IMR-90 (cell line): ENCODE measurements at places on chromosomes 3 and 15. TPM values are rescaled to one million over a fixed set of nuclear protein-coding genes. Genes with fewer than 3 reads are reported as not detected.
A peak's percentile ranks its signal among the peaks of the same experiment; 100 is the strongest.

GRCh38 chr15:63178034-63178433, 11.4 kb upstream of the RAB8B start:
- DNase-seq: no peak
- no peak overlapping the region for H3K4me3 ChIP-seq
- no peaks in the 10 kb centered on the region for H3K36me3 ChIP-seq
- no peak overlapping the region for H3K27ac ChIP-seq
- no peaks in the 10 kb centered on the region for H3K27me3 ChIP-seq
- peaks cover 4% of the 10 kb centered on the region for H3K4me1 ChIP-seq

- no peaks in the 10 kb centered on the region for H3K27me3 ChIP-seq
- H3K36me3 ChIP-seq: no peaks in the 10 kb centered on the region
- H3K27ac ChIP-seq: no peak overlapping the region
- no peak for DNase-seq
- H3K4me1 ChIP-seq: peaks cover 2% of the 10 kb centered on the region; the same call in 1 of the 2 replicates
- no peak overlapping the region for H3K4me3 ChIP-seq
These were observed 6.7 kb upstream of the BFSP2 start for GRCh38 chr3:133393204-133393603.

The TICRR gene
- total RNA-seq: 3.0 and 3.3 TPM in 2 replicates

The SENP8 gene
- 2.9 and 3.1 TPM in 2 replicates for total RNA-seq

The PBRM1 gene
- total RNA-seq: 72.6 and 74.2 TPM in 2 replicates

DNA sequence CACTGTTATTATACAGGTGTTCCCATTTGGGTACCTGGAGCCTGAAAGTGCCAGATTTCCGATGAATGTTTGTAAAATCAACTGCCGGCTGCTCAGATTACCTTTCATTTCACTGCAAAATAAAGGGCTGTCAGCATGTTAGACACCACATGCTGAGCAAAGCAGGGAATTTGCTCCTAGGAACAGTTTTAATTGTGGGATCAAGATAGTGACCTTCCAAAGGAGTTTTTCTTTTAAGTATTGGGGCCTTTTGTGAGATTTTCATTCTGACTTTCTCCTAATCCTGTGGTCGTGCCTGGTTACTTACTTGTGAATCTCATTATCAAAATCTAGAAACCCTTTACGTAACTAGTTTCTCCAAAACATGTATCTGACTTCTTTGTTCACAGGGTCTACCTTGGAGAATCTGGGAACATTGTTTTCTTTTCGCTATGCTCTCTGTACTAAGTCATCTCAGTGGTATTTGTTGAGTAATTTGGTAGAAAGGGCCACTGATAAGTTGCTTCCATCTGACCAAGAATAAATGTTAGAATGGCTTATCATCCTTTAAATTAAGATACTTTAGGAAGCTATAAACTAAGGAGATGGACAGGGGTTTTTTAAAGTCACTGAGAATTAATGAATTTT, 40.8 kb upstream of the LRTM1 start:
- no peaks in the 10 kb centered on the region for H3K27me3 ChIP-seq
- H3K4me3 ChIP-seq: no peak overlapping the region
- H3K4me1 ChIP-seq: peaks cover 33% of the 10 kb centered on the region
- DNase-seq: peak; percentile 91

GRCh38 chr3:128262457-128262856, 109.2 kb downstream of the EEFSEC start:
- DNase-seq: no peak
- no peak overlapping the region for H3K27ac ChIP-seq
- H3K27me3 ChIP-seq: no peaks in the 10 kb centered on the region
- peaks cover 2% of the 10 kb centered on the region; the same call in 1 of the 2 replicates for H3K4me1 ChIP-seq
- H3K4me3 ChIP-seq: no peak overlapping the region

The FBXW12 gene
- not detected in 2 replicates for total RNA-seq

DNA sequence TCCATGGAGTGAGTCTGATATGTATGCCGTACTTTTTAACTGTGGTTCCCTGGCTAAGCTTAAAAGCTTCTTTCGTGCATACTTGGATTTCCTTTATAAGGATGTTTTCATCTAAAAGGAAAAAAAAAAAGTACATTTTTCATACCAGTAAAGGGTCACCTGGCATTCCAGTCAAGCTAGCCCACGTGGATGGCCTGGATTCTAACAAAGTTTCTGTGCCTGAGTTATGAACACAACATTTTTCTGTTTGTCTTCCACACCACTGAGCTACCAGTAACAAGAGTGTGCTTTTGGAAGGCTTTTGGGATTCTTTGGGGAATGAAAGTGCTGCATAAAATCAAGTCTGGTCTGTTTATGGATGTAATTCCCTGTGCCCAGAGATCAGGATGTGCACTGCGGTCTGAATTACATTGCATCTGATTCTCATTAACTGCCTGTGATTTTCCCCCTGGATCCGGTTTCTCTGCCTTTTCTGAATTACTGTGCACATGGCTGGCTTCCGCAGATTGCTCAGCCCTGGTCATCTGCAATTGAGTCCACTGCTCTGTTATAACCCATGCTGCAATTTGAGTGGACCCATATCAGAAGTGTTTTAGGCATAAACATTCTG, 38.2 kb upstream of the MAGI1 start:
- peak; percentile 47 for DNase-seq
- H3K36me3 ChIP-seq: no peaks in the 10 kb centered on the region
- H3K4me3 ChIP-seq: no peak overlapping the region
- no peaks in the 10 kb centered on the region for H3K27me3 ChIP-seq
- no peaks in the 10 kb centered on the region; the same call in 1 of the 2 replicates for H3K4me1 ChIP-seq
- H3K27ac ChIP-seq: no peak overlapping the region

The EXD1 gene
- total RNA-seq: not detected in 2 replicates

GRCh38 chr15:73711526-73711925, 27.3 kb downstream of the CD276 start:
- no peaks in the 10 kb centered on the region for H3K4me1 ChIP-seq
- H3K27me3 ChIP-seq: no peaks in the 10 kb centered on the region
- DNase-seq: no peak

GRCh38 chr15:34133511-34133910, 31.6 kb downstream of the PGBD4 start:
- no peaks in the 10 kb centered on the region for H3K36me3 ChIP-seq
- peak; percentile 39 for DNase-seq
- H3K4me1 ChIP-seq: no peaks in the 10 kb centered on the region
- H3K4me3 ChIP-seq: no peak overlapping the region
- no peaks in the 10 kb centered on the region for H3K27me3 ChIP-seq

GRCh38 chr3:197202694-197203093, 95.7 kb downstream of the DLG1 start:
- H3K27ac ChIP-seq: no peak overlapping the region
- no peaks in the 10 kb centered on the region for H3K36me3 ChIP-seq
- H3K27me3 ChIP-seq: no peaks in the 10 kb centered on the region
- H3K4me3 ChIP-seq: no peak overlapping the region
- H3K4me1 ChIP-seq: no peaks in the 10 kb centered on the region

The CILP gene
- total RNA-seq: under 0.01 TPM in 1 of 2 replicates, not detected in the other

DNA sequence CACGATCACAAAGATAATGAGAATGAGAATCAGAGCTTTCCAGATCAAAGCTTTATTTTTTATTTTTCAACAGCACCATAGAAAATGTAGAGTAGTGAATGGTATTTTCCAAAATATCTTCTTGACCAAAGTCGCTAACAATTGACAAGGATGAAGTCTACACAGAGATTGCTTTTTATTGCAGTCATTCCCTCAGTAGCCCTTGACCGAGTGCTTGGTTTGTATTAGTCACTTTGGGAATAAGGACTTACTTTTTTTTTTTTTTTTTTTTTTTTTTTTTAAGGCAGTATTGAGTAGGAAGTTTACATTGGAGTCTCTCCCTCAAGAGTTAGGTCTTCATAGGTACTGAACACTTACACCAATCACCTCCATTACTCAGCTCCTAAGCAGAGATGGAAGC, 39.8 kb downstream of the THRB start:
- H3K36me3 ChIP-seq: no peaks in the 10 kb centered on the region
- no peak overlapping the region for H3K4me3 ChIP-seq
- no peaks in the 10 kb centered on the region for H3K27me3 ChIP-seq
- DNase-seq: no peak
- H3K4me1 ChIP-seq: no peaks in the 10 kb centered on the region
- H3K27ac ChIP-seq: no peak overlapping the region

- H3K36me3 ChIP-seq: no peaks in the 10 kb centered on the region
- no peak for DNase-seq
- H3K27me3 ChIP-seq: no peaks in the 10 kb centered on the region; the same call in 1 of the 2 replicates
- H3K4me3 ChIP-seq: no peak overlapping the region
- H3K27ac ChIP-seq: no peak overlapping the region
These were observed 34.4 kb upstream of the TNIK start for GRCh38 chr3:171494457-171495109.

The RNF123 gene
- total RNA-seq: 10.8 and 13.4 TPM in 2 replicates

The KNL1 gene
- total RNA-seq: 25.1 and 32.5 TPM in 2 replicates

The SNTN gene
- not detected in 2 replicates for total RNA-seq

The IL20RB gene
- total RNA-seq: 0.56 and 0.72 TPM in 2 replicates

DNA sequence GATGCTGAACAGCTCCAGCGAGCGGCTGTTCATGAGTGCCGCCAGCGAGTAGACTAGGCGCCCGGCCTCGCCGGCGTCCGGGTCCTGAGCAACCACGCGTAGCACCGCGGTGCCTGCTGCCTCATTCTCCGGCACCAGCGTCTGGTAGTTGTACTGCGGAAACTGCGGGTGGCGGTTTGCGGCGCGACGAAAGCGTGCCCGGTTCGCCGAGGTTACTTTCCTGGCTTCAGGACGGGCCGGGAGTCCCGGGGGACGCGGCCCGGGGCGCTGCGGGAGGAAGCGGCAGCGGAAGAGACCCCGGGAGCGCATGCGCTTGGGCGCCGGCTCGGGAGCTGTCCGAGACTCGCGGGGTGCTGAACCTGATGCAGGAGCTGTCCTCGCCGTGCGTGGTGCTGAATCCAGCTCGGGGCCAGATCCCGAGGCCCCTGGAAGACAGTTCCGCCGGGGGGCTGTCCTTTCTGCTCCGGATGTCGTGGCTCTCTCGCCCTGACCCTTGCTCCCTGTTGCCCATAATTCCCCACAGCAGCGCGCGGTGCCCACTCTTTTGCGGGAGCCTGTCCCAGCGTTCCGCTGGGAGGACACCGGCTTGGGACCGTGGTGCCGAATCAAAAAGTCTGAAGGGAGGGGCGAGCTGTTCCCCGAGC, 1.1 kb downstream of the CELSR3 start:
- H3K36me3 ChIP-seq: no peaks in the 10 kb centered on the region
- no peak overlapping the region for H3K27ac ChIP-seq
- no peaks in the 10 kb centered on the region for H3K27me3 ChIP-seq
- peak; percentile 41 for DNase-seq
- peak overlapping the region; percentile 57 for H3K4me3 ChIP-seq
- peaks cover under 1% of the 10 kb centered on the region; the same call in 1 of the 2 replicates for H3K4me1 ChIP-seq

DNA sequence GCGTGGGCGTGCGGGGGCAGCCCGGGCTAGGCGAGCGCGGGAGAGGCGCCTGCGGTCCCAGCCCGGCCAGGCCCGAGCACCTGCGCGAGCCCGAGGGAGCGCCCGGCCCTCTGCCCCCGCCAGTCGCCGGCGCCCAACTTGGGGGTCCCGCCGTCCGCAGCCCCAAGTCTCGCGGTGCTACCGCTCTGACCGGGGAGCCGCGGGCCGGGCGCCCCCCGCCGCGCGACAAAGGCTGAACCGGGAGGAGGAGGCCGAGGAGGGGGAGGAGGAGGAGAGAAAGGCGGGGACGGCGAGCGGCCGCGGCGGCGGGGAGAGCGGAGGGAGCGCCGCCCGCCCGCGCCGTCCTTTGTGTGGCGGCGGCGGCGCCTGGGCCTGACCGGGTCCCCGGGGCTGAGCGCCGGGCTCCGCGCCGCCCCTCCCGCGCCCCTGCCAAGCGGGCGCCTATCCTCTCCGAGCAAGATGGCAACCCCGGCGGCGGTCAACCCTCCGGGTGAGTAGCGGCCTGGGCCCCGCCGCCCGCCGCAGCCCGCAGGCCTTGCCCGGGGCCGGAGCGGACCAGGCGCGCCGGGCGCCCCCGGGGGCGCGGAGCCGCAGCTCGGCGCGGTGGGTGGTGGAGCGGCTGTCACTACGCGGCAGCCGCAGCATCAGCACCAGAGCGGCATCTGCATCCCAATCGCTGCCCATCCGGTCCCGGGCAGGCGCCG, at the start of gene ARNT2:
Gene ARNT2, plus strand, starts transcription at position 326 of the 704 bp plus-strand sequence. Its CDS starts 134 bp downstream, at position 460.
- H3K27ac ChIP-seq: no peak within 1 kb of the TSS; the same call in 1 of the 2 replicates
- peaks cover 3% of the 10 kb centered on the region; the same call in 1 of the 2 replicates for H3K4me1 ChIP-seq
- peak within 1 kb of the TSS; percentile 53 for H3K4me3 ChIP-seq
- H3K27me3 ChIP-seq: no peaks in the 10 kb centered on the region
- H3K36me3 ChIP-seq: no peaks in the 10 kb centered on the region

DNA sequence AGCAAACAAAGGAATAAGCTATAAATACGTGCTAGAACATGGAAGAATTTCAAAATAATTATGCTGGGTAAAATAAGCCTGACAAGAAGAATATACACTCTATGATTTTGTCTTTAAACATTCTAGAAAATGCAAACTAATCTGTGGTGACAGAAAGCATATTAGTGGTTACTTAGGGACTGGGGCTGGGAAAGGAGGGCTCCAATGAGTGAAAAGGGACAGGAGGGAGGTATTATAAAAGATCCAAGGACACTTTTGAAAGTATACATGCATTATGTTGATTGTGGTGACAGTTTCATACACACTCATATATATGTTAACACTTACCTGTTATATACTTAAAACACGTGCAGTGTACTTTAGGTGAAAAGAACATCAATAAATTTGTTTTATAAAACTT, 23.0 kb downstream of the MYH15 start:
- H3K27ac ChIP-seq: no peak overlapping the region
- H3K36me3 ChIP-seq: no peaks in the 10 kb centered on the region
- H3K4me1 ChIP-seq: peaks cover 4% of the 10 kb centered on the region
- H3K27me3 ChIP-seq: no peaks in the 10 kb centered on the region

DNA sequence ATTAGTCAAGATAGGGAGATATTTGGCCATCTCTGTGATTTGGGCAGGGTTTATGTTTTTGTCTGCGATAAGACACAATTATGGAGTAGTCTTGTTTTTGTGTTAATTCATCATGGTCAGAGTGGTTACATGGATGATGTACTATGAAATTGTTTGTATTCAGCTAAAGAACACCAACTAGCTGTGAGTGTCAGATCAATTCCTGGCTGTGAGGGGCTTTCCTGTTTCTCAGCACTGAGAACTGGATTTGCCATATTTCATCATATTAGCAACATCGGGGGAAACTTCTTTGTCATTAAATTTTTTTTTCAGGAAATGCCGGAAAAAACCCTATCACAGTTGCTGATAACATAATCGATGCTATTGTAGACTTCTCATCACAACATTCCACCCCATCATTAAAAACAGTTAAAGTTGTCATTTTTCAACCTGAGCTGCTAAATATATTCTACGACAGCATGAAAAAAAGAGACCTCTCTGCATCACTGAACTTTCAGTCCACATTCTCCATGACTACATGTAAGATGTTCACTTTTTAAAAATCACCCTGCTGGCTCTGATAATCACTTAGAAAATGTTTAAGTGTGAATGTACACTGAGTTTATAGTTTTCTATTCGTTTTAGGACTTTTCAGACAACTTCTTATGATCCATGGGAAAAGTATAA, 49.2 kb downstream of the PARP15 start:
- H3K4me3 ChIP-seq: no peak overlapping the region
- H3K4me1 ChIP-seq: no peaks in the 10 kb centered on the region
- no peak overlapping the region for H3K27ac ChIP-seq
- peaks cover 48% of the 10 kb centered on the region for H3K27me3 ChIP-seq

DNA sequence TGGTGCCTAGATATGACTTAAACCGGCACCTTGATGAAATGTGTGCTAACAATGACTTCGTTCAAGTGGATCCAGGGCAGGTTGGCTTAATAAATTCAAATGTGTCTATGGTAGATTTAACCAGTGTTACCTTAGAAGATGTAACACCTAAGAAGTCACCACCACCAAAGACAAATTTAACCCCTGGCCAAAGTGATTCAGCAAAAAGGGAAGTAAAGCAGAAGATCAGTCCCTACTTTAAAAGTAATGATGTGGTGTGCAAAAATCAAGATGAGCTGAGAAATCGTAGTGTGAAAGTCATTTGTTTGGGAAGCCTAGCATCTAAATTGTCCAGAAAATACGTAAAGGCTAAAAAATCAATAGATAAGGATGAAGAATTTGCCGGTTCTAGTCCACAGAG, 1.1 kb downstream of the FAN1 start:
- no peaks in the 10 kb centered on the region for H3K27me3 ChIP-seq
- no peaks in the 10 kb centered on the region for H3K4me1 ChIP-seq
- H3K27ac ChIP-seq: no peak overlapping the region
- H3K36me3 ChIP-seq: peaks cover 6% of the 10 kb centered on the region; the same call in 1 of the 2 replicates
- no peak for DNase-seq
- no peak overlapping the region for H3K4me3 ChIP-seq
